ENCODE measurements at places on chromosomes 16 and 17.

DNA sequence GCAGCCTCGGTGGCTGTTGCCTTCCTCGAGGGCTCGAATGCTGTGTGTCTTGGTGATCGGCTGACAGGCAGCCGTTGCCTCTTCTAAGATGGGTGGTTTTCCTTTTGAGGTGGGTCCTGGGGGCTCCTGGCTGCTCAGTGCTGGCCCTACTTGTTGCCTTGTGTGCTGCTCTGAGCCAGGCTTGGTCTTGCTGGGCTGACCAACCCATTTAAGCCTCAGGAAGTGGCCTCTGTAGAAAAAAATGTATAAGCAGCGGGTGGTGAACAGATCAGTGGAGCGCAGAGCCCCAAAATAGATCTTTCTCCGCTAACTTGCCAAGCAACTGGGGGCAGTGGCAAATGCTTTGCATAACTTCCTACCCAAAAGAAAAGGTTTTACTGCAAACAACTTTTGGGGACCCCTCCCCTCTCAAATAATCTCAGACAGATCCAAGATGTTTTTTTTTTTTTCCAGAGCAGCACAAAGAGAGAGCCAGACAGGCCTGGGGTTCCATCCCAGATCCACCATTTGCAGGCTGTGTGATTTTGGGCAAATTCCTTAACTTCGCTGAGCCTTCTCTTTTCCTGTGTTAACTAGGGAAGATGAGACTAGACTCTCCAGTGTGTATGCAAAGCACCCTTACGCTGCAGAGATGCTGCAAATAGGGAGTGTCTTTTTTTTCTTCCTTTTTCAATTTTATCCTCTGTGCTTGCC lies 42.5 kb downstream of the PLCG2 start:
- no peak for DNase-seq

GRCh38 chr16:4426021-4426684 lies 485 bp downstream of the DNAJA3 start:
- peak; percentile 27 for DNase-seq

GRCh38 chr16:28473714-28474265 lies 1.7 kb upstream of the NPIPB7 start:
- DNase-seq = no peak

- DNase-seq = no peak
These were observed 22.2 kb downstream of the CLTC start for GRCh38 chr17:59641799-59642484.

DNA sequence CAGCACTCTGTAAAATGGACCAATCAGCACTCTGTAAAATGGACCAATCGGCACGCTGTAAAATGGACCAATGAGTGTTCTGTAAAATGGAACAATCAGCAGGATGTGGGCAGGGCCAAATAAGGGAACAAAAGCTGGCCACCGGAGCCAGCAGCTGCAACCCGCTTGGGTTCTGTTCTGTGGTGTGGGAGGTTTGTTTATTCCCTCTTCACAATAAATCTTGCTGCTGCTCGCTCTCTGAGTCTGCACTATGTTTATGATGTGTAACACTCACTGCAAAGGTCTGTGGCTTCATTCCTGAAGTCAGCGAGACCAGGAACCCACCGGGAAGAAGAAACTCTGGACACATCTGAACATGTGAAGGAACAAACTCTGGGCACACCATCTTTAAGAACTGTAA lies 20.5 kb downstream of the TMEM100 start:
- no peak for DNase-seq

GRCh38 chr16:88347656-88348376 lies 34.9 kb upstream of the ZNF469 start:
- DNase-seq = no peak

DNA sequence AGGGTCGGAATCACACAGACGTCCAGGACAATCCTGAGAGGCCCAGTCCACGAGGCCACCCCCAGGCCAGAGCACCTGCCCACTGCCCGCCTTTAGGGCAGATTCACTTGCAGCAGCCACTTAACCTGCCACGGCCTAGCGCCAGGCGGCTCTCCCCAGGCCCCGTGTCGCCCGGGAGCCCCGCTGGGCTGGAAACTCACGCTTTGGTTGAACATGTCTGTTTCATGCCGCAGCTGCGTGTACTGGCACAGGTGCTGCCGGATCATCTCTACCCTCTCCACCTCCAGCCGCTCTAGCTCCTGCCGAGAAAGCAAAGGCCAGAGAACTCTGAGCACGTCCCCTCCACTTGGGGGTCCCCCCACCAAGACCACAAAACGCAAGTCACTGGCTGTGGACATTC lies 12.7 kb upstream of the RCVRN start:
- no peak for DNase-seq

GRCh38 chr16:29023279-29024277 lies 38.7 kb downstream of the LAT start:
- no peak for DNase-seq

DNA sequence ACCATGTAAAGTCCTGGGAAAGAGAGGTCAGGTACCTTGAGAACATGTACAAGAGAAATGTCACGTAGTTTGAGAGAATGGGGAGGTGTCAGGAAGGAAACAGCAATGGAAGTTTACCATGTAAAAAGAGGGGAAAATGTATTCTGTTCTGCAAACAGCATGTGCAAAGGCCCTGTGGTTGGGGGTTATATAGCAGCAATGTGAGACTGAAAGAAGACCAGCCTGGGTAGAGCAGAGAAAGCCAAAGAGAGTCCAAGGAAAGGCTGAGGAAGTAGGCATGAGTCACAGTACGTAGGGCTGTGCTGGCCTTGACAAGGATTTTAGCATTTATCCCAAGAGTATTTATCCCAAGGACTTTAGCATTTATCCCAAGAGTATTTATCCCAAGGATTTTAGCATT lies 141.3 kb upstream of the CACNG3 start:
- DNase-seq = no peak

DNA sequence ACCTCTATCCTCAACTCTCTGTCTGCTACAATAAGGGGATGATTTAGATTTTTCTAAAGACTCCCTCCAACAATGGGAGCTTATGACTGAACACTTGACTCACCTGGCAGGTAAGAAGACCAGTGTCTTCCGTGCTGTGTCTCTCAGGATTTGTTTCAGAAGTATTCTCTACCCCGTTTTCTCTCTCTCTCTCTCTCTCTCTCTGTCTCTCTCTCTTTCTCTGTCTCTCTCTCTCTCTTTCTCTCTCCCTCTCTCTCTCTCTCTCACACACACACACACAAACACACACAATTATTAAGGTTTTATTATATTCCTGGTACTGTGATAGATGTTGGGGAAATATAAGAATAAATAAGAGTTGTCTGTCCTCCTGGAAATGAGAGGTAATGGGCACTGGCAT lies 263.9 kb downstream of the TOX3 start:
- DNase-seq = no peak

GRCh38 chr17:18966831-18967624 lies 15.1 kb downstream of the SLC5A10 start:
- no peak for DNase-seq

DNA sequence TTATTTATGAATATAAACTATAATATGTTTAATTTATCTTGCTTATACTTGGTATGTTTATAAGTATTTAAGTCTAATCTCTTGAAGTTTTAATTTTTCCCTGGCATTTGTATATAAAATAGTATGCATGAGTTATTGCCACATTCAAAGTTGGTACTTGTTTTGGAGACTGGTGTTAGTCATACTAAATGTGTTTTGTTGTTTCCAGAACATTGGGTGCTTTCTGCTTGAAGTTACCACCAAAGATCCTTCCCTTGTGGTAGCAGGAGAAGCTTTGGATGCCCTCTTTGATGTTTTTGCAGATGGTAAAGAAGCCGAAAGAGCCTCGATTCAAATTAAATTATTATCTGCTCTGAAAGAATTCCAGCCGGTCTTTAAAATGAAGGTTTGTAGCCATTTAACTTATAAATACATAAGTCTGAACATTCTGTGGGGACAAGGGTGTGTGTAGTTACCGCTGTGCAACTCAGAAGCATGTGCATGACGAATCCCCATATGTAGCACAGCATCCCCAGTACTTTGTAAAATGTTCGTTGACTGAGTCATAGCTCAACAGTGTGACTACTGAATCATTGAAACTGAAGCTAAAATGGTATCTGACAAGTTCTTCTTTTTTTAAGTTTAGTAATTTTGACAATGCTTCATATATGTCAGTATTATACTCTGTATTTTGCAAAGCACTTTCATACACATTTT lies 36.4 kb downstream of the HEATR3 start:
- no peak for DNase-seq

Data from stimulated activated CD4-positive, alpha-beta T cell treated with anti-CD3 and anti-CD28 coated beads, TNF-alpha, amount 100 ng/mL, for 1 hour (primary cell).